NCI-H2107 (cell line): ENCODE measurements at places on chromosomes 2 and 18.

DNA sequence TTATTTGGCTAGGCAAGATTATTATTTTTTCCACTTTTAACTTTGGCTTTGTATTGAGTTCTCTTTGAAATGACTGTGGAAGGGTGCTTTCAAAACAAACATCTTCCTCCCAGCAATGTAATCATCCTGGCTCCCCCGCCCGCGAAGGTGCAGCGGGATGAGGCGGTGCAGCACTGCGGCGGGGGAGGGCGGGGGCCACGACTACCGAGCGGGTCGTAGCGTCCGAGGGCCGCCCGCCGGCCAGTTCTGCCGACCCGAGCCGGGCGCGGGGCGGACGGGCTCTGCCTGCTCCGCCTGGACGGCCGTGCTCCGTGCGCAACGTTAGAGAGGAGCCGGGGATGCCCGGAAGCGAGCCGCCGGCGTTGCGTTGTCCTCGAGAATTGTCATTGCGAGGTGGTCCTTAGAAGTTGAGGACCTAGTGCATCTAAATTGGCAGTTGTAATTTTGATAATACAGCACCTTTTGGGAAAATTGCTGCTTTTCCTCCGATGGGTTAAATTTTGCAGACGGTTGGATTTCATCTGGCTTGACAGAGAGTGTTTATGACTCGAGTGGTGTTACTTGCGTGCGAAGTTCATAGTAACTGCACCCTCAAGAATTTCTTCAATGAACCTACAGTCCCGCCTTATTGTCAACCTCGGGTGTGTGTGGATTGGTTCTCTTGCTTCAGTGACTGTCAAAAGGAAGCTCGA lies 1.1 kb downstream of the EPC2 start:
- peak; percentile 25 for DNase-seq

DNA sequence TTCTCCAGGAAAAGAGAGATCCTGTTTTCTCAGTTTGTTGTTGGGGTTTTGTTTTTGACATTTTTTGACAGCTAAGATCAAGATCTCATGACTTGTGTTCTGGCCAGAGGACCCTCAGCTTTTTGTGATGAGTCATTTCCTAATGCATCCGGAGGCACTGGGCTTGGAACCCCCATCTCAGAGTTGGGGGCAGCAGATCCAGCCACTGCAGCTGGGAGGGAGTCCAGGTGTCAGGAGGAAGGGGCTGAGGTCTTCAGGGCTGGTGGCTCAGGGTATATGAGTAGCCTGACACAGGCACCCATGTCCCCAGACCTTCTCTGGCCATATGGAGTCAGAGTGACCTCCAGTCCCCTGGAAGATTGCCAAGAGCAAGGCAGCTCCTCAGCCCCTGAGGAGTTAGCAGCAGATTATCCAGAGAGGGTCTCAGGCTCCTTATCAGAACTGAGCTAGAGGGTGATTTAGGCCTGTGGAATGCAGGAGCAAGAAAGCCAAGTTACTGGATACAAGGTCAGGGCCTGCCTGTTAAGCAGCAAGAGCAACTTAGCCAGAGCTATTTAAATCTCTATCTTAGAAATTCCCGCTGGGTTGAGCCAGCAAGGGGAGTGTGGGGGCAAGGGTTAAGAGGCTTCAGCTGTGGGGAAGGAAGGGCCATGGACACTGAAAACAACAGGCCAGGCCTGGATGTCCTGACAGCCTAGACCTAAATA lies 62.4 kb downstream of the TANC1 start:
- DNase-seq = no peak

DNA sequence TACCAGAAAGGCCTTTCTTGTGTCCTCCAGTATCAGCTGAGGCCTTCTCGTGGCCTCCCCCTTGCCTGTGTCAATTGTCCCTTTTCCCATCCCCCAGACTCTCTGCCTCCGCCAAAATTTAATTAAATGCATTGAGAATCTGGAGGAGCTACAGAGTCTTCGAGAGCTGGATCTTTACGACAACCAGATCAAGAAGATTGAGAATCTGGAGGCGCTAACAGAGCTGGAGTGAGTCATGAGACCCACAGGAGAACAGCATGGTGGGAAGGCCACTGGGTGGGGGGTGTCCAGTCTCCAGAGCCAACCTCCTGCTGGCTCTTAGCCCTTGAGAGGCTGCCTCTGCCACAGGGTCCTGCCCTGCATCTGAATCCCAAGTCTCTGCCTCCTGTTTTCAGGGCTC lies 8.8 kb downstream of the PPP1R7 start:
- no peak for DNase-seq

DNA sequence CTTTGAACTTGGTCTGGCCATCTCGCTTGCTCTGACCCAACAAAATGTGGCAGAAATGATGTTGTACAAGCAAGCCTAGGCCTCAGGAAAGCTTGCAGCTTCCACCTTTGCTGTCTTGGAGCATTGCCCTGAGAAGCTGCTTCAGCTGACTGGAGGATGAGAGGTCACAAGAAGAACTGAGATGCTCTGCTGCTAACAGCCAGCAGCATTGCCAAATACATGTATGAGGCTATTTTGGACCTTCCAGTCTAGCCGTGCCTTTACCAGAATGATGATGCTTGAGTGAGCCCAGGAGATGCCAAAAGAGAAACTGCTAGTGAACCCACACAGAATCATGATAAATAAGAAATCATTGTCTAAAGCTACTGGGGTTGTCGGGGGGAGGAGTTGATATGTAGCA lies 13.2 kb upstream of the ITGAV start:
- no peak for DNase-seq

DNA sequence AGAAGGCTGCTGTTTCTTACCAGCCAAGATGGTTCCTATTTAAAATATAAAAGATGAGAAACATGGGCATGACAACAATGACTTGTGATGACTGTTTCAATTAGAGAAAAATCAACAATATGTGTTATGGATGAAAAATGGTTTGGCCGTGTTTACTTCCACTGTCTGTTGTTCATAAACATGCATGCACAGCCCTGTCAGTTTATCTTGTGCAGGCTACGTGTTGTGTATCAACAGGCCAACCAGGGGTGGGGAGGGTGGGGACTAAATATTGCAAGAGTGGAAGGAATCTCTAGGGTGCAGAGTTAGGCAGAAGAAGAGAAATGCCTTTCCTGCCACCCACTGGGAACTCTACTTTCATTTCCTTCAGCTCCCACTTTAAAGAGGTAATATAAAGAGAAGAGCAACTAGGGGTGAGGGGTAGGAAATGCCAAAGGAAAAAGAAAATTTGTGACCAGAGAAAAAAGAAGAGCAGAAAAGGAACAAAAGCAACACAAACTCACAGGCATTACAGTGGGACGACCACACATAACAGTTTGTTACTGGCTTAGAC lies 116.8 kb upstream of the MEIS1 start:
- no peak for DNase-seq

- no peak for DNase-seq
These were observed 101.8 kb downstream of the MRPS9 start for GRCh38 chr2:105139556-105140239.

DNA sequence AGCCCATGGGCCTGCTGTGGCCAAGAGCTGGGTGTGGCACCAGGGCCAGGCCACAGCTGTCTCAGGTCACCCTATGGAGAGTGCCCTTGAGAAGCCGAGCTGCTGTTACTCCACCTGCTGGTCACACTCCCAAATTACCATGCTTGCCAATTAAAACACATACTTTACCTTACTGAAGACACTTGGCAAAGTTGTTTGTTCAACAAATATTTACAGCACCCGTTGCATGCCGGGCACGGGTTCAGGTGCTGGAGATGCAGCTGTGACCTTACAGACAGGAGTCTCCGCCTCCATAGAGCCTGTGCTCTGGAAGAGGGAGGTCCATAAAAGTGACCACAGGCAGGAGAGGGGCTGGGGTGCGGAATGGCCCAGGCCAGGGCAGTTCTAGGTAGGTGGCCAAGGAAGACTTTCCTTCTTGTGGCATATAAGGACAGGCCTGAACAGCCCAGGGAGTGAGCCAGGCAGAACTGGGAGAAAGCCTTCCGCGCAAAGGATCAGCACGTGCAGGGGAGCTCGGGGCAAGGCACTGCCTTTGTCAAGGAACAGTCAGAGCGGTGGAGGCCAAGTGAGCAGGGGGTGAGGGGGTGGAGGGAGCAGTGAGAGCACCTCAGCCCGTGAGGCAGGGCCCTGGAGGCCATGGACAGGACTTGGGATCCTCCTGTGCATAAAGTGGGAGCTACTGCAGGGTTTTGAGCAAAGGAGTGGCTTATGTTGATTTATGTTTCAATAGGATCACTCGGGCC lies 23.6 kb upstream of the RBM44 start:
- DNase-seq = no peak

- DNase-seq = no peak
These were observed 190.4 kb downstream of the CELF4 start for GRCh38 chr18:37375181-37375580.

GRCh38 chr2:25204190-25204838 lies 35.9 kb upstream of the POMC start:
- DNase-seq = no peak

GRCh38 chr2:108287169-108287568 lies 1.5 kb upstream of the SULT1C2 start:
- DNase-seq = no peak

GRCh38 chr18:79400091-79400590 lies 4.4 kb downstream of the NFATC1 start:
- DNase-seq = no peak

DNA sequence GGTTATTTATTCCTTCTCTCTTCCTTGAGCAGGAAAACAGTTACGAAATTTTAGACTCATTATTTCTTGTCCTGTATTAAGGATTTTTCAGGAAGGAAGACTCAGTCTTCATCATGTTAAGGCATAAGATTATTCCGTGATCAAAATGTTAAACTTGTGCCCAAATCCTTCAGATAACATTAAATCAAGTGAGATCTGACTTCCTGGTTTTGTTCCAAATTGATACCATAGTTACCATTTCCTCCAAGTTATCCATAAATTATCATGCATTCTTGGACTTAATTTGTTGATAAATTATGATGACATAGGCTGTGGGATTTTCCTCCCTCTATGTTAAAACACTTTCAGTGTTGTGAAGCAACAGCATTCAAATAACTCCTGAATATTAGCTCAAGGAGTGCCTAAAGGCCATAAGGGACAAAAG lies 31.9 kb downstream of the EFEMP1 start:
- DNase-seq = no peak

GRCh38 chr2:62568983-62569837 lies 63.2 kb upstream of the TMEM17 start:
- DNase-seq = no peak
